ENCODE measurements at places on chromosomes 5 and 9.
A peak's percentile ranks its signal among the peaks of the same experiment; 100 is the strongest.

- no peak for DNase-seq
Measured at GRCh38 chr9:12162181-12162815, 530.9 kb upstream of the TYRP1 start.

- DNase-seq = no peak
Measured at GRCh38 chr9:70519912-70520724, 105.7 kb upstream of the KLF9 start.

DNA sequence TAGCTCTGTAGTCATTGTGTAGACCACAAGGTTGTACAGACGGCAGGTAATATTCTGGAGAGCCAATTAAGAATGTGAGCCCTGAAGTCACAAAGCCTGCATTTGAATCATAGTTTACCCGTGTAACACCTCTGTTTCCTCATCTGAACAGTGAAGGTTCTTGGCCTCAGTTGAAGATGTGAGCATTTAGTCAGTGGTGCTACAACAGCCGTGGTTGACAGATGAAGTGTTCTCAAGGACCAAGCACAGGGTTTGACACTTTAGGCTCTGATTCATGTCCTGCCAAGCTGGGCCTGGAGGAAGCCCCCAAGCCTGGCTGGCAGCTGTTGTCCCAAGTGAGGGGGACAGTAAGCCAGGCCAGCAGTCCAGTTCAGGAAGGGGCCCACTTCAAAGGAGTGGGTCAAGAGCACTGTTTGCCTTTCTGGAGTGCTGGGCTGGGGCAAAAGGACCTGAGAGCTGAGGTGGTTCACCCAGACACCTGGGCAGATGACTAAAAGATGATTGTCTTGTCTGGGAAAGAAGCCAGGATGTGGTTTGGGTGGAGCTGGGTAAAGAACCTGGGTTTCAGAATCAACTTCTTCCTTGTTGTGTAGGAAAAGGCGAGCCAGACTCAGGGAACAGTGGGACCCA lies 20.7 kb downstream of the FAXDC2 start:
- DNase-seq = peak; percentile 47

GRCh38 chr9:121637713-121638220 lies 13.7 kb upstream of the DAB2IP start:
- no peak for DNase-seq

GRCh38 chr9:75455444-75455921 lies 367.2 kb downstream of the OSTF1 start:
- DNase-seq = no peak

DNA sequence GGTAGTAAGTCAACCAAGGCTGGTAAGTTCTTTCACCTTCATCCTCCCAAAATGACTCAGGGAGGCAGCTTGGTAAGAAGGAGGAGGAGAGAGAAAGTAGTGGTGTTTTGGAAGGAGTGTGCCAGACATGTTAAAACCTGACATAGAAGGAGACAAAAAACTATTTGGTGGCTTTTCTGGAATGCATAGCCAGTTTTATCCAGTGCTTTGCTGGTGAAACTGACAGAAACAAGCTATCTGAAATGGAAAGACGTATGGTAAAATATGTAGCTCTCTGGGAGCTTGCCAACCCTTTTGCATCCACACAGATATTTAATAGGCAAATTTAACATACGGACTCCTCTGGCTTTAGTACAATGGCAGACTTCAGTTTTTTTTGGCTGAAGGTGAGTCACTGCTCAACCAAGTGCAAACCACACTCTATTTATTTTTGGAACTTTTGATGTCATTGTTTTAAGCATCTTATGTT lies 45.4 kb downstream of the RAB14 start:
- peak; percentile 17 for DNase-seq

- DNase-seq = no peak
Measured at GRCh38 chr5:3356016-3356415, 239.6 kb upstream of the IRX1 start.

DNA sequence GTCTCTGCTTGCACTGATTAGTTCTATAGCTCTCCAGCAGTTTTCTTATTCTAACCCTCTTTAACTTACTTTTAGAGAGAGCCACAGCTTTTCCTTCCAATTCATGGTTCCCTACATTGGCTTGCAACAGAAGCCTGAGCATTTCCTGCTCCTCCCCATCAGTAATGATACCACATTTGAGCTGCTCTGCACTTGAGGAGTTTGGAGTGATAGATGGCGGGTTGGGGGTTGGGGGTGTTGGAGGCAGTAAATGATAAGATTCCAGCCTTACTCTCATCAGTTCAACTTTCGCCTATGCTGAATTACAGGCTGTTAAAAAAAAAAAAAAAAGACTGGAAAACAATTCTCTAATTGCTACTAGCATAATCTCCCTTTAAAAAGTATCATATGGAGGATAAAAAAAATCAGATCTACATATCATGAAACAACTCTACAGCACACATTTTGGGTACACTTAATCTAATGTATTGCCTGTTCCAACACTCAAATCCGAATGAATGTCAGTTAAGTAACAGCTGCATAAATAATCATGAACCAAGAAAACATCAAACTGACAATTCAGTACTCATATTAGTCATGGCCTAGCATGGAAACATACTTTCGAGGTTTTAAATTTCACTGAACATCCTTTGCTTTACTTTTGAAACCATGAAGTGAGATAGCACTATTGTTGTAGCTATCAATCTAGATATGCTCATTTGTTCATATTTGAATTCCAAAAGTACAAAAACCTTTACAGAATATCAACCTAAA lies 224.7 kb downstream of the NFIB start:
- DNase-seq = no peak

- DNase-seq = peak; percentile 58
Measured at GRCh38 chr5:57246426-57246825, 72.6 kb downstream of the GPBP1 start.

GRCh38 chr9:110579034-110579861 lies at the start of gene SVEP1:
Gene SVEP1 (minus strand): TSS chr9:110579741. CDS start chr9:110579543, 198 bp downstream.
- no peak for DNase-seq

DNA sequence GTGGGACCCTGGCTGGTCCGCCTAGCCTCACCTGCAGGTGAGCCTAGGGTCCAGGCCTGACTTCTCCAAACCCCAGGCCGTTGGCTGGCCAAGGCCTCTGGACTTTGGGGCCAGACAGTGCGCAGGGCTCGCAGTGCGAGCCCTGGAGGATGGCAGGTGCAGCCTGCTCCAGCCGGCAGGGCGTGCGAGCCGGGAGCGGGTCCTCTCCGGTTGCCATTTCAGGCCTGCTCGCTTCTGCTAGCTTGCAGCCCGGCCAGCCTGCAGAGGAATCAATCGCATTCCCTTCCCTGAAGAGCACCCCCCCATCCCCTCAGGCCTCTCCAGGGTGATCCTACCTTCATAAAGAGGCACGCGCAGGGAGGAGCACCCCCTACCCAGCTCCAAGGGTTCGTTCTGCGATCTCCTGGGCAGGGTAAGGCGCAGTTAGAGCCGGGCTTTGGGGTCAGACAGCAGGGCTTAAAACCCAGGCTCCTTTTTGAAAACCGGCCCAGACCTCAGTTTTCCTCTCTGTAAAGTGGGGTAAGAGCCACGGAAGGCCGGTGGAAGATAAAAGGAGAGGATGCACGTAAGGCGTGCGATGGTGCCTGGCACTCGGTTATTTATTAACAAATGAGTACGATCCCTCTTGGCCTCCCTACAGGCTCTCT lies 6.2 kb downstream of the BARHL1 start:
- DNase-seq = no peak
